Endothelial cell of umbilical vein (primary cell): ENCODE measurements at places on chromosomes 16 and 17. TPM values are rescaled to one million over a fixed set of nuclear protein-coding genes. Genes with fewer than 3 reads are reported as not detected.

GRCh38 chr17:80815151-80815681 is 176.4 kb upstream of the CHMP6 start:
- H3K4me3 ChIP-seq, result no peak overlapping the region
- H3K27me3 ChIP-seq, result no peaks in the 10 kb centered on the region
- DNase-seq, result no peak

GRCh38 chr17:44672479-44673093 is 16.3 kb downstream of the MEIOC start:
- H3K36me3 ChIP-seq, result no peaks in the 10 kb centered on the region
- H3K27ac ChIP-seq, result no peak overlapping the region
- H3K27me3 ChIP-seq, result no peaks in the 10 kb centered on the region

DNA sequence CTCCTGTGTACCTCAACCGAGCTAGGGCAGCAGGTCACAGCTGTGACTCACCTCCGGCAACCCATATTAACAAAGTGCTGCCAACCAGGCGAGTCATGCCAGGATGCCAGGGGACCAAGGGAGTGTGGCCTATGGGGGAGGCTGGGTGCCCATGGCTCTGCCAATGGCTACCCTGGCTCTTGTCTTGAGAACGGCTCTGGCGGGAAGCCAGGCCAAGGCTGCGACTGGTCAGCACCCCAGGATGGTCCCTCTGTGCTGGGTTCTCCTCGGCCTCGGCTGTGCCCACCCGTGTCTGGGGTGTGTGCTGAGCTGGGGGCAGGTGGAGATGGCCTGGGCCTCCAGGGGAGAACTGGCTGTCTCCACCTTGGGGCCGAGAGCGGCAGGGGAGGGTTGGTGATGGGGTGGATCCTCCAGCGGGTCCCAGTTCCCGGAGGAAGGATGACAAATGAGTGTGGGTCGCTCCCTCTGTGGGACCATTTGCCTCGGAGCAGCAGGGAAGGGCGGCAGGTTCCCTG is 75.8 kb downstream of the MRC2 start:
- no peaks in the 10 kb centered on the region for H3K36me3 ChIP-seq
- peaks cover 8% of the 10 kb centered on the region for H3K27me3 ChIP-seq
- H3K4me1 ChIP-seq, result peaks cover 32% of the 10 kb centered on the region

The FBXL16 gene
- total RNA-seq, result 0.22 TPM in 1 of 2 replicates, not detected in the other

GRCh38 chr16:305916-306626 is 23.1 kb downstream of the PDIA2 start:
- H3K4me1 ChIP-seq, result no peaks in the 10 kb centered on the region
- peaks cover 36% of the 10 kb centered on the region for H3K36me3 ChIP-seq
- DNase-seq, result no peak
- H3K27me3 ChIP-seq, result no peaks in the 10 kb centered on the region
- H3K27ac ChIP-seq, result no peak overlapping the region
- H3K4me3 ChIP-seq, result no peak overlapping the region
